ENCODE measurements at places on chromosomes 16 and 17.

DNA sequence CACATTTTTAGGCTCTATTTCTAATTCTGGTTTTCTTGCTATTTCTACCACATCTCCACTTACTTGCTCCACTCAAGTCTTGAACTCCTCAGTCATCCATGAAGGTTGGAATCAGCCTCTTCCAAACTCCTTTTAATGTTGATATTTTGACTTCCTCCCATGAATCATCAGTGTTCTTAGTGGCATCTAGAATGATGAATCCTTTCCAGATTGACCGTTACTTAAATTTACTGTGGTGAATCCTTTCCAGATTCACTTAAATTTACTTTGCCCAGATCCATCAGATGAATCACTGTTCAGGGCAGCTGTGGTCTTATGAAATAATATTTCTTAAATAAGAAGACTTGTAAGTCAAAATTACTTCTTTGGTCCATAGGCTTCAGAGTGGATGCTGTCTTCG lies 32.4 kb downstream of the CLTC start:
- DNase-seq = no peak

- DNase-seq = no peak
Observed at GRCh38 chr16:3988824-3989223, 108.3 kb upstream of the CREBBP start.

DNA sequence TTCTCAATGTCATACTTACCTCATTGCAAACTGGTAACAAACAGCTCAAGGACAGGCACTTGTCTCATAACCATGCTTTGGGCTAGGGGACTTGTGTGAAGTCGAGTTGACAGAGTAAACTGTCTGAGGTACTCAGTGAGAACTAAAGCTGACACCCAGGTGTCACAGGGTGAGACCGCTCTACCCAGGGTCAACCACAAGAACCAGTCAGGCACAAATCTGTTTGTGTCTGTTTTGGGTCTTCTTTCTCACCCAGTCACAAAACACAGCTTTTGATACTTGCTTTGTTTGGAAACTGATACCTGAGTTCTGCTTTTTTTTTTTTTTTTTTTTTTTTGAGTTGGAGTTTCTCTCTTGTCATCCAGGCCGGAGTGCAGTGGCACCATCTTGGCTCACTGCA lies 161.1 kb downstream of the STX8 start:
- DNase-seq = no peak

- no peak for DNase-seq
Observed at GRCh38 chr17:37413875-37414519, 7.3 kb downstream of the TADA2A start.

GRCh38 chr17:36980280-36980761 lies 31.6 kb downstream of the AATF start:
- no peak for DNase-seq

- DNase-seq = peak; percentile 53
Observed at GRCh38 chr16:6642271-6642670, 690.4 kb upstream of the RBFOX1 start.

GRCh38 chr16:78794581-78795250 lies 695.3 kb downstream of the WWOX start:
- DNase-seq = no peak

DNA sequence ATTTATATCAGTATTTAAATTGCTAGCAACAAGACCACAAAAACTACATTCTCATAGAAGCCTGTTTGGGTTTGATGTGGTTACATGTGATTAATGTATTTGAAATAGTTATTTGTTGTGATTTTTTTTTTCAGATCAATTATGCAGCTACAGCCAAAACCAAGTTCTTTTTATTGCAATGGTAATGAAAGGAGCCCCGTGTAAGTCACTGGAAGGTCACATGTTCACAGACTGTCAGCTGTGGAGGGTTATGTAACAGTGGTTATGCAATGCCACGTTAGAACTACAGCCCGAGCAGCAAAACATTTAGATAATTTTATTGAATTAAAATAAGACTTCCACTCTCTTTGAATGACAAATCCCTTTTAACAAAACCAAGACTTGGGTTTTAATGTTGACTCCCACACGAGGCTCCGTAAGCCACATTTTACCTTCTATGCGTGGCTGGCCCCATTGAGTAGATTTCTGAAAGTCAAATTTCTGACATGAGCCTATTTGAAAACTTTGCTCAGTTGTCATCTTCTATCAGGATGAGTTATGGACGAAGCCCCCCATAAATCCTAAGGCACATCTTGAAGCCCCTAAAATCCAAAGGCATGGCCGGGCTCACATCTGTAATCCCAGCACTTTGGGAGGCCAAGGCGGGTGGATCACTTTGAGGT lies 41.8 kb upstream of the SEC14L1 start:
- DNase-seq = no peak

- no peak for DNase-seq
Observed at GRCh38 chr17:18084256-18084655, 3.5 kb upstream of the DRG2 start.

DNA sequence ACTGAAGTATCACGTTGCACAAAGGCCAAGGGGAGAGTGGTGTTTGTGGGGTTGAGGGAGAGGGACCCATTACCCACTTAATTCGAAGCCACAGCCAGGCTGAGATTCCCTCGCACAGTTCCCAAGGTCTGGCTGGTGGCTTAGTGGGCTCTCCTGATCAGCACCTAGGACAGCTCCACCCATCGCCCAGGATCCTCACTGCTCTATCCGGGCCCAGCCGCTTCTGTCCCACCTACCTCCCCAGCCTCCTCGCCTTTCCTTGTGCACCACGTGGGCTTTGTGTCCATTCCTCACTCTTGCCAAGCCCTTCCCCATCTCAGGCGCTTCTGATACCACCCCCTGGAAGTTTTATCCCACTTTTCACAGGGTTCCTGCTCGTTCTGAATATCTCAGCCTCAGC lies 163.5 kb downstream of the CCT6B start:
- DNase-seq = peak; percentile 47

DNA sequence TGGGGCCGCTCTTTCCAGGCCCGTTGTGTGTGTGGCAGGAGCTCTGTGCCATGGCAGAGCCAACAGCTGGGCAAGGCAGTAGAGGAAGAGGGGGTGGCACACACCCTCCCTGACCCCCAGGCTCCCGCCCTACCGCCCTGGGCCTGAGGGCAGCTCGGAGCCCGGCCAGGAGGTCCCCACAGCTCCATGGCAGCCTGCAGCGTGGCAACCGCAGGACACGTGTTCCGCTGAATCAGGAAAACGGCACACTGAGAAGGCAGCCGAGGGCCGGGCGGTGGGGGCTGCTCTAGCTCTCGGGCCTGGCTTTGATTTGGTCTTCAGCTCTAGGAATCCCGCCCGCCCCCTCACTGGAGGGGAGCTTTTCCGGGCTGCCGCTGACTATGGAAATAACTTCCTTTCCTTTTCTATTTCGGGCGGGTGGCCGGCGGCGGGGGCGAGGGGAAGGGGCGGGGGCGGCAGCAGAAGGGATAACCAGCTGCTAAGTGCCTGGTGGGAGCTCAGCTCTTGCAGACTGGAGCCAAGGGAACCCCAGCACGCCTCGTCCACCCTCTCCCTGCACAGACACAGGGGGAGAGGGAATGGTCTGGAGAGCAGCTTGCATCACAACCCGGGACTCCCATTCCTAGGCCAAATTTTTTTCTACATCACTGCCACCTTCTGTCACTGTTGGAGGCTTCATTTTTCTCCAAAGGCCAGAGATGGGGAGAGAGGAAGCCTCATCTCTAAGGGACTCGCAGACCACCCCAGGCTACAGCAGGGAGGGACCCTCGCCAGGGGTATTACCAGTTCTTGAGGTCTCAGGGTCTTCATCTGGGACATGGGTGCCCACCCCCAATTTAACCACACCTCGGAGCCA lies 24.8 kb upstream of the MRPS23 start:
- DNase-seq = peak; percentile 94

DNA sequence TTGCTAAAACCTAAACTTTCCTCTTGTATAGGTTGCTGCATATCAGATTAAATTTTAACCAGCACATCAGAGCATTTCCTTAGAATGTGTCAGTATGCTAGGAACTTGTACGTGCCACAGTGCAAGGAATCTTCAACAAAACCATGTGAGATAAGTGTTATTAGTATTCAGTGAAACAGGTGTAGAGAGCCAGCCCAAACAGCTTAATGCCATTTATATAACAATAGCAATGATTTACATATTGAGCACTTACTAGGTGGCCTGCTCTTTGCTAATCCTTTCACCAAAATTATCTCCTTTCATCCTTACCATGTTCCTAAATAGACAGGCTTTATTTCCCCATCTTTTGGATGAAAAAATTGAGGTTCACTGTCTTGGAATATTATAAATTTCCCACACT lies 485.7 kb downstream of the HS3ST4 start:
- no peak for DNase-seq

DNA sequence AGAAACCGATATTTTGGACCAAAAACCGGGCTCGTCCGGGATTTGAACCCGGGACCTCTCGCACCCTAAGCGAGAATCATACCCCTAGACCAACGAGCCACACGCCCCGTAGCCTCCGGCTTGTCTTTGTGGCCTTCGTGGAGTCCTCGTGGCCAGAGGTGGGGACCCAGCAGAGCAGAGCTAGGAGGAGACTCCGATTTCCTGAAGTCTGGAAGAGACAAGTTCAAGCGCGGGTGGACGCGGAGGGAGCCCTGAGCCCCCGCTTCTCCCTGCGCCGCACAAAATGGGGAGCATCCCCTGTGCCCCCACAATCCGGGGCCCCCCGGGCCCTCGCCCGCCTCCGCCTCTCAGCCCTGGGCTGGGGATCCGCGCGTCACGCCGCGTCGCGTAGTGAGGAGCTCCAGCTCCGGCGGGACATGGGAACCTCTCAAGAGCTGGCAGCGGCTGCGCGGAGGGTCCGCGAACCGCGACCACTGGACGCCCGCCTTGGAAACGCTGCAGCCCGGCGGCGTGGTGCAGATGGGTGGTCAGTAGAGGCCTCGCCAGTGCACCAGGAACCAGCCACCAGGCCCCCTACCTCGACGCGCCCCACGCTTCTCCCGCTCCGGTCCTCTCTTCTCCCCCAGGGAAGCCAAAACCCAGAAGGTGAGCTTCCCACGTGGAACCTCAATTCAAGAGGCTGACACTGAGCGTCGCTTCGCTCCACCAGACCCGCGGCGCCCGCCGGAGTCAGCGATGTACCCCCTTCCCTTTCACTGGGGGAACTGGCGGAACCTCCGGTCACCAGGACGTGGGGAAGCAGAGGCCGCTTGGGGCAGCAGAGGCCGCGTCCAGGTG lies 5.2 kb upstream of the OR1F1 start:
- peak; percentile 66 for DNase-seq

DNA sequence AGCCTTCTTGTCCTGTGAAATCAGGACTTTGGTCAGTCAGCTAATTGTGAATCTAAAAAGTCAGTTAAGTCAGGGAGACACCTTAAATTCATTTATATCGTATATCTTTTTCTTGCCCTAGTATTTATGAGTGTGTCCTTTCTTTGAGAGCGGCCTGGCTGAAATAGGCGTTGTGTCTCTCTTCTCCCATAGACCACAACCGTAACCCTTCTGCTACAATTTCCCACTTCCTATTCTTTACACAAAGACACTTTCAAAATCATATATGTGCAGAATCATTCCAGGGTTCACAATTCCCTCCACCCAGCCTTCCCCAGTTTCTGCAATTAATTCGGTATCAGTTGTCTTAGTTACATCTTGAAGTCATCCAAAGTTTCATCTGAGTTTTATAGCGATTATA lies 14.0 kb upstream of the COTL1 start:
- no peak for DNase-seq

DNA sequence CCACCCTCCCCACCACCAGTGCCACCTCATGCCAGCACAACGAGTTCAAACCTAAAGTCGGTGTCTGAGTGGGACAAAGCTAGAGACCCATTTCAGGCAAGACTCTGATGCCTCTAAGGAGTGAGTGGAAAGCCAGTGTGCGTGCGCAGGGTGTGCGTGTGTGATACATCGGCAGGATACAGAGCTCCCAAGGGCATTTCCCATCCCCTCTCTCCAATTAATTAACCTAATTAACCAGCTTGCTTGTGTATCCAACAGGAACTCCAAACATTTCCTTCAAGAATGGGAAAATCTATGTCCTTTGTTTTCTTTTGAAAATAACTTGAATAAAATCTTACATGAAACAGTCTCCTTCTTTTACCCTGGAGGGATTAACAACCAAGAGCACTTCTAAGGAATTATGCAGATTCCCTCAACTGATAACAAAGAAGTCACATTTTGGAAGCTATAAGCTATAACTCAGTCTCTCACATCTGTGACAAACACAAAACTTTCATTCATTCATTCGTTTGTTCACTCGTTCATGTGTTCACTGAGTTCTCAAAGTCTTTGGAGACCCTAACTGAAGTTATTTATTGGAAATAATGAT lies 9.9 kb downstream of the ATPAF2 start:
- no peak for DNase-seq

DNA sequence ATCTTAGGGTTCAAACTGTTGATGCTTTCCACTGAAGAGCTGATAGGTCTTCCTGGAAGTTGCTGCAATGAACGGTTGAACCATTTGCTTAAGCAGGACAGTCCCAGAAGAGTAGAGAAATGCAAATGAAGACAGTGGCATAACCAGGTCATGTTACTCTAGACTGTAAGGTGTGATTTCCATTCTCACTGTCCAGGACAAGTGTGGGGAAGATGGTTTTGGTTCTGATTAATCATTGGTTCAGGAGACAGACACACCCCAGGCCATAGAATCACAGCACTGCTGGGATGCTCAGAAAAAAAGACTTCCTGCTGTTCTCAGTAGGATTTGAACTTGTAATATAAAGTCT lies 34.8 kb upstream of the XYLT2 start:
- DNase-seq = no peak

- peak; percentile 47 for DNase-seq
Observed at GRCh38 chr16:69494991-69495392, 70.6 kb downstream of the CYB5B start.

- no peak for DNase-seq
Observed at GRCh38 chr16:7419441-7419840, 86.8 kb downstream of the RBFOX1 start.

- DNase-seq = no peak
Observed at GRCh38 chr16:59632276-59632855, 898.2 kb upstream of the GOT2 start.

DNA sequence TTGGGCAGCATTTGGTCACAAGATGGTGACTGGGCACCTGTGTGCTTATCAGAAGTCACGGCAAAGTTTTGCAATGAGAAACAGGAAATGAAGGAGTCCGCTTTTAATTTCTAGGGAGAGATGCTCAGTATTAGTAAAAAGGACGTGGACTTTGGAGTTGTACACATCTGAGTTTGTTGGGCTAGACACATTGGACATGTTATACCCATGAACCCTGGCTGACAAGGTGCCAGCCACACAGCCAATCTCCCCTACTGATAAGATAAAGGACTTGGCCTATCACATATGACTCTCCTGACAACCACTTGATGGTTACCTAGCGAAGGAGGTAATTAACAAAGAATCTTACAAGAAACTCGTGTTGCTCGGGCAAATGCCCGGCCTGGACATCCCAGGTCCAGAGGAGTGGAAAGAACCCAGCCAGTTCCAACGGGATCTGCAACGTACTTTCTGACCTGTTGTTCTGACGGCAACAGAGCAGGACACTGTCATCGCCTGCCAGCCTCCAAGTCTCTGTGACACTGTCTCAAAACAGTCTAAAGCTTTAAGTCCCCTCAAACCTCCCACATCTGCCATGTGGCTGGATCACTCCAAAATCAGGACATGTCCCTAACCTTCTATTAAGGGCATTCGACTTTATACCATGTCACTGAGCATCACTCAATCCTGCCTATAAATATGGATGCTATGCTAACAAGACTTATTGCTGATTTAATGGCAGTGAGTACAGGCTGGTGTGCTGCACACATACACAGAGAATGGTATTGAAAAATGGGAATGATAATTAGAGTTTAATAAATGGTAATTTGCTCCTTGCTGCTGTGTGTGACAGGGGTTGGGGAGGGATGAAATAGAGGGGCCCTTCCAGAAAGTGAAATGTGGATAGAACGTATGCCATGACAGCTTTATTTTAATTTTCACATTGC lies 47.6 kb upstream of the LYRM9 start:
- DNase-seq = no peak

Measured in RPMI8226 (cell line).